ENCODE measurements at places on chromosomes 4 and X.

DNA sequence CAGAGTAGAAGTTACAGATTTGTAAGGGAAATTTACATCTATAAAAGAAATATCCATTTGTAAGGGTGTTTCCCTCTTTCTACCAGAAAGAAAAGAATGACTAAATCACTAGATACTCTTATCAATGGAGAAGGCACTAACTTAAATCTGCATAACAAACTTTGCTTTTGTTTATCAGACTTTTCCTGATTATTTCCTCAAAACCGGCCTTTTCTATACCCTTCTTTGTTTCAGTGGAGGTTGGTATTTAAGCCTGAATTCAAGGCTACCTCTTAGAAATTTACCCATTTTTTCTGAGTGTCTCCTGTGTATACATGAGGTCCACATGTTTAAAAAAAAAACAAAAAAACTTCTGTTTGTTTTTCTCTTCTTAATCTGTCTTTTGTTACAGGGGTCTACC is 80.4 kb upstream of the GRPR start:
- DNase-seq, result no peak

DNA sequence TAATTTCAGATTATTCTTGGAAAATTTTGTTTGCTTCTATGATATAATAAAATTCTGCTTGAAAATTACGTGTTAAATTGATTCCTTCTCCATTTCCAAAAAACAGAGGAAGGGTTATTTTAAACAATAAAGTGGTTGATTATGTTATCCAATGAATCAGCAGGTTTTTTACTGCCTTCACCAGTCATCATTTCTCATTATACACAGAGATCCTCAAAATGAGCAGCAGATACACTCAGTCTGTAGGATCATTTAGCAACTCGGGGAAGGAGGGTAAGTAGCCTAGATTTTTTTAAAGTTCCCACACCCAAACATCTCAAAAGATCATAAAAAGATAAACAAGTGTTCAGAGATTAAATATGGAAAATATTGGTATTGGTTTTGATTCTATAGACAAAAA is 6.8 kb upstream of the TMEM144 start:
- no peak for DNase-seq

DNA sequence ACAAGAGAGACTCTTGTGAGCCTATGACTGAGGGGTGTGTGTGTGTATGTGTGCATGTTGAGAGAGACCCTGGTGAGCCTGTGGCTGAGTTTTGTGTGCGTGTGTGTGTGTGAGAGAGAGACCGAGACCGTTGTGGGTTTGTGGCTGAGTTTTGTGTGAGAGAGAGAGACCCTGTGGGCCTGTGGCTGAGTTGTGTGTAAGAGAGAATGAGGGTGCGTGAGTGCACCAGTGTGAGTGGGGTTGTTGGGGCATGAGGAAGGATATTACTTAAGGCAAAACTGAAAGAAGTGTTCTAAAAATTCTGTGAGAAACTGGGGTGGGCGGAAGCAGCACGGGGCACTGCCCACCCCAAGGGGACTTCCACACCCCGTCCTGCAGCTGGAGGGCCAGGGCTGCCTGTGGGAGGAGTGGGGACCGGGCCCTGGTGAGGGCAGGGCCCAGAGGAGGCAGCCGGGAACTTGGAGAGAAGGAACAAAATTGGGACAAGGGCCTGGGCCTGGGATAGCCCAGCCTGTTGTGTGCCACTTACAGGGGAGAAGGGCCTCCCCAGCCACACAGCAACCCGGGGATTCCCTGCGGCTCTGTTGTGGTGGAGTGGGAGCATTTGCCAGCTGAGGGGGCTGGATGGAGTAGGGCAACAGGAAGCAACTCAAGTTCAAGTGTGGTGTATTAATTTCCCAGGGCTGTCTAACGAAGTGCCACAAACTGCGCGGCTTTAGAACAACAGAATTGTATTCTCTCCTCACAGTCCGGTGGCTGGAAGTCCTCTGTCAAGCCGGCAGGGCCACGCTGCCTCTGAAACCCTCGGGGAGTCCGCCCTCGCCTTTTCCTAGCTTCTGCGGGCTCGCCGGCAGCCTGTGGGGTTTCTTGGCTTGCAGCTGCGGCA is 22.1 kb downstream of the TMEM131L start:
- peak; percentile 71 for DNase-seq

DNA sequence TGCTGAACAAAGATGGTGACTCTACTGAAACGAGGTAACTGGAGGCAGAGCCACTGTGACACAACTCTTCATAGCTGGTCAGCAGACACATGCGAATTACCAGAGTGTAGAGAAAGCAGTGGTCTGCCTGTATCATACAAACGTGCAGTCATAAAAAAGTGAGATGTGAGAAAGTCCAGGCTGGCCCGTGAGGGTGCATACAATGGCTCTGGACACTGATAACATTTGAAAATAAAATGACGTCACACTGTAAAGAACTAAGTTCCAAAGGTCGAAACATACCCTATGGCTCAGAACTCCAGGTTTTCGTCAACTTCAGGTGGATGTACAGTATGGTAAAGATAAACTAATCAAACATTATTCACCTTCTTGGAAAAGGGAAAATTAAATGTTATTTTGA is 95.7 kb downstream of the SHISA3 start:
- no peak for DNase-seq

GRCh38 chr4:98519268-98519977 is 139.0 kb downstream of the TSPAN5 start:
- DNase-seq, result no peak

GRCh38 chr4:109886303-109886702 is 26.4 kb upstream of the EGF start:
- DNase-seq, result no peak

- peak; percentile 71 for DNase-seq
Observed at GRCh38 chr4:10106421-10107039, 10.1 kb downstream of the WDR1 start.

- DNase-seq, result no peak
Observed at GRCh38 chrX:37462346-37462745, 109.1 kb upstream of the LANCL3 start.

DNA sequence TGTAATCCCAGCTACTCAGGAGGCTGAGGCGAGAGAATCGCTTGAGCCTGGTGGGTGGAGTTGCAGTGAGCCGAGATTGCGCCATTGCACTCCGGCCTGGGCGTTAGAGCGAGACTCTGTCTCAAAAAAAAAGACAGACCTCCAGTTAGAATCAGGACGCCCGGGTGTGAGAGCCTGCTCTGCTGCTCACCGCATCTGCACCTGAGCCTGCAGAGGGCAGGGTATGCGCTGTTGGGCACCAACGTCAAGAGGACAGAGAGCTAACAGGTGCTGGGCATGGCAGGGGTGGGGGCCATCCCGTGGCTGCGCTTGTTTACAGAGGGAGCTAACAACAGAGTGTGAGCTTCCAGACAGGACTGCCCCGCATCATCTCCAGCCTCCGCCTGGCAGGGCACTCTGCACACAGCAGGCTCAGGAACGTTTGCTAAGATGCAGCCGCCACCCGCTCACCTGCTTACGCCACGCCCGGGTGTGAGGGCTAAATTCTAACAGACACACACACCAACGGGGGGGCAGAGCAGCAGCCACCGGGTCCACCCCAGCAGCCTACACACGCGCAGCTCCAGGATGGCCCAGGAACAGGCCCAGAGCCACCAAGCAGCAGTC is 50.0 kb upstream of the CPLX1 start:
- DNase-seq, result no peak

DNA sequence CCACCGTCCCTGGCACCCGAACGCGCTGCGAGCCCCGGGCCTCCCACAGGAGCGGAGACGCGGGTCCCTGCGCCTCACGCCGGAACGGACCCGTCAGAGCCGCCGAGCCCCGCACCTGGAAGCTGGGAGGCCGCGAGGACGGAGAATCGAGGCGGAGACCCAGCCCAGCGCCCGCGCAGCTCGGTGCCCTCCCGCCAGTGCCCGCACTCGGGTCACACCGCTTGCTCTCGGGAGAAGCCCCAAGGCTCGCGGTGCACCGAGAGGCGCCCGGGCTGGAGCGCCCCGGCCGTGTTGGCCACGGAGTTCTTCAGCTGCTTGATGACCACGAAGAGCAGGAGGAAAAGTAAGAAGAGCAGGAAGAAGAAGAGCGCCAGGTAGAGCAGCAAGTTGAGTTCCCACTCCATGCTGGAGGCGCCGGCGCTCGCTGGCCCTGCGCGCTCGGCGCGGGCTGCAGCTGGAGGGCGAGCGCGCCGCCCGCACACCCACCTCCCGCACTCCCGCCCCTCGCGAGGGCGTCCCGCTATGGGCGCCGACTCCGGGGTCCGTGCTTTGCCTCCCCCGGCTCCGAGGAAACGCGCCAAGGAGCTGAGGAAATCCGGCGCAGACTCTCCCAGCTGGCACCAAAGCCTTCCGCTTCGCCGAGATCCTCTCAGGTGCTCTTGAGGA is at the start of gene SMIM43:
TSS of gene SMIM43 (minus strand) at position 463 of the 666 bp plus-strand sequence. CDS start at position 404, 59 bp downstream.
- no peak for DNase-seq

DNA sequence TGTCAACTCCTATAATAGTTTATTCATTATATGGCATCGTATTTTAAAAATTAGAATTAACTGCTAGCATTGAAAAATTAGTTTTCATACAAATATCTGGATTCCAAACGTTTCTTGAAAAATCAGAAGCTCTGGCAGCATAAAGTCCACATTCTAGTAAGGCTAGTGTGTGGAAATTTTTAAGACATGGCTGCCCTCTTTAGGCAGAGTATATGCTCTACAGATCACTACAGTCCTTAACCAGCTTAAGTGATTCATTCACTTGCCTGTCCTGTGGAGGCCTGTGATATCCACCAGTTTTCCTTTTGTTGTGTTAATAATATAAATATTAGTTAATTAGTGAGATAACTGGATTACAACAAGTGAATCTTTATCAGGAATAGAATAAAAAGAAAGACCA is 287.2 kb downstream of the OPHN1 start:
- DNase-seq, result no peak

DNA sequence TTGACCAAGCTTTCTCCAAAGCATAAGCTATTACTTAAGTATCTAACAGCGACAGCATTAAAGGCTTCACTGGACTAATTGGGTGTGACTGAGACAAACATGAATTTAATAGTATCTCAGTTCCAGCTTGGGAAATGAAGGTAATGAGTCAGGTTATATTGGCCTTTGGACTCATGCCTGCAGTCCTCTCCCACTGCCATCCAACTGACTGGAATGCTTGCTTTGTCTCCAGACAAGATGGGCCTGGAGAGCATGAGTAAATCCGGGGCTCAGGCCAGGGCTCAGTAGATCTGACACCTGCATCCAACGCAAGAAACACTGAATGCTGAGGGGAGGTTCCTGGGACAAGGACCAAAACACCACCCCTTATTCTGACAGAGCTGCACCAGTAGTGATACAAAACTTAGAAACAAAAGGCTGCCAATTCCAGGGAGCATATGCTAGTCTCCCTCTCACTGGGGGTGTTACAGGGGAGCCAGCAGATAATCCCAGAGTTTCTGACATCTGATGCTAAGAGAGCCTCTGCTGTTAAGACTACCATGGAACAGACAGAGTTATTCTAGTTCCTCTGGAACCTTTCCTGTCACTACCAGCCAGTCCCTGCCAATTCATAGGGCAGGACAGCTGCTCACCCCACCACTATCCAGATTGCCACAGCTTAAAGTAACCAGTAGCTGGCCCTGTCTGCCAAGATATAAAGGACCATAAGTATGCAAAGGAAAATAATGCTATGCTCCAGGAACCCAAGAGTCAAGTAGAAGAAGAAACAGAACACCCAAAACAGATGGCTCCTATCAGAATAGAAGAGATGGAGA is 293.8 kb downstream of the IQCM start:
- DNase-seq, result no peak

DNA sequence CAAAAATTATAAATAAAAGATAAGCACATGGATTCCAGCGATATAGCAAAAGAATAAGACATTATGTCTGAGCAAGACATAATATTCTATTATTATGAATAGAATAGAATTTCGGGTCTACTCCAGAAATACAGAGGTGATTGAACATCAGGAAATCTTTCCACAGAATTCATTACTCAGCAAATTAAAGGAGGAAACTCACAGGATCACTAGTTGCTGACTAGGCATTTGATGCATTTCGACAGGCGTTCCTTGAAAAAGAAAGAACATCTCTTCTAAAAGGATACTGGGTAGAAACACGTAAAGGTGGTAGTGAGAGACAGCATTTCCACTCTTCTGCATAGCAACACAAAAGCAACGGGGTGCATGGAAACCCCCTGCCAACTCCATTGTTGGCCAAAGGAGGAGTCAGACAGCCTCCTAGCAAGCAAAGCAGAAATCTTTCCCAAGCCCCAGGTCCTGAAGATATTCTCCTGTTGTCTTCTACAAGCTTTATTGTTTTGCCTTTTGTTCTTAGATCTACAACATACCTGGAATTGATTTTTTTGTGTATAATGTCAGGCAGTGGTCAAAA is 14.3 kb upstream of the PDZD4 start:
- no peak for DNase-seq

GRCh38 chrX:131068945-131069719 is 11.0 kb downstream of the ARHGAP36 start:
- no peak for DNase-seq

GRCh38 chrX:124005228-124005627 is 43.7 kb downstream of the STAG2 start:
- DNase-seq, result no peak

GRCh38 chrX:18682979-18683387 is 11.1 kb upstream of the RS1 start:
- no peak for DNase-seq

DNA sequence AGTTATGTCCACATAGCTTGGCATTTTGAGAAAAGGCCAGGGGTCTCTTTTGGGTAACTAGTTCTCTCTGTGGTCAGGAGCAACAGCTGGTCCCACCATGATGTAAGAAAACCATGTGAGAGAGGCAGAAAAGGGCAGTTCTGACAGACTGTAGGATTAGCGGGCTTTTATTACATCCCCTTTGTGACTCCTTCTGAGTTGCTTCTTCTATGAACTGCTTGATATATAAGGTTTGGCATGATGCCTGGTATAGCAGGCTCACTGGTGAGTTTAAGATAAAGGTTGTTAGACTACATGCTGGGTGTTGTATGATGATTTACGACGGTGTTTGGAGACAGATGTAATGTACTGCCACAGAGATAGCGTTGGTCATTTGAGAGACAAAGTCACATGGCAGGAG is 2308.1 kb upstream of the AGA start:
- no peak for DNase-seq

- DNase-seq, result no peak
Observed at GRCh38 chrX:41314204-41314603, 19.8 kb upstream of the DDX3X start.

GRCh38 chr4:18180892-18181291 is 159.3 kb upstream of the LCORL start:
- no peak for DNase-seq

DNA sequence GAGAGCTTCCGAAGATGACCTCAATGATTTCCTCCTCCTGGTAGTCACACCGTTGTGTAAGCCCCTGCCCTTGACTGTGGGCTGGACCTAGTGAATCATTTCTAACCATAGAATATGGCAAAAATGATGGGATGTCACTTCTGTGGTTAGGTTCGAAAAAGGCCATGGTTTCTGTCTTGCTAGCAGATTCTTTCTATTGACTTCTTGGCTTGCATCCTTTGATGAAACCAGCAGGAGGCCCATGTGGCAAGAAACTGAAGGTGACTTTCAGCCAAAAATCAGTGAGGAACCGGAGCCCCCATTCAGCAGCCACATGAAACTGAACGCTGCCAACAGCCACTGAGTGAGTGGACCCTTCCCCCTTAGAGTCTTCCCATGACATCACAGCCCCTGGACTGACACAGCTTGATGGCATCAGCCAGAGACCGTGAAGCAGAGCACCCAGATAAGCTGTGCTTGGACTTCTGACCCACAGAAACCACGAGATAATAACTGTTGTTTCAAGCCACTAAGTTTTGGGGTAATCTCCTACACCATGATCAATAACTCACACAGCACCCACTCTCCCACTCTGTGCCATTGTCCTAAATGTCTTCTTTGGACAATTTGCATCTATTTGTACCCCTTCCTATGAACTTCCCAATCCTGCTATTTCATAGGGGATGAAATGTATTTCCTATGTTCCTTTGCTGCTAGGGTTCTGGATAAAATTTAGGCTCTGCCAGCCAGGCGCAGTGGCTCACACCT is 148.0 kb upstream of the STX18 start:
- DNase-seq, result no peak
